ENCODE measurements at places on chromosomes 13 and 19.

DNA sequence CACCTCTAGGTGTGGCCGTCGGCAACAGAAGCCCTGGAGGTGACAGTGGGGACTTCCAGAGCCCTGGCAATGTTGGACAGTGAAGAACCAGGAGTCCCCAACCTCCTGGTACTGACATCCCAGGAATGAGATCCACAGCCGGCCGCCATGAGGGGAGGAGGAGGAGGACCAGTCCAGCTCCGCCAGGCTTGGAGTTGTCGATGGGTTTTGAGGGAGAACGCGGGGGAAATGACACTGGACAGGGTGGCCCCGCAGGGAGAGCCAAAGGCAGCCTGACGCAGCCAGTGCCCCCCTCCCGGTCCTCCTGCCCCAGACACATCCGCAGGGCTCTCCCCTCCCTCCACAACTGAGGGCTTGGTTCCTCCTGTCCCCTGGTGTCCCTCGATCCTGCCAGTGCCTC is 57.9 kb downstream of the SPACA7 start:
- no peak for DNase-seq

GRCh38 chr19:46748325-46749109 is 2.3 kb upstream of the STRN4 start:
- DNase-seq, result peak; percentile 43

DNA sequence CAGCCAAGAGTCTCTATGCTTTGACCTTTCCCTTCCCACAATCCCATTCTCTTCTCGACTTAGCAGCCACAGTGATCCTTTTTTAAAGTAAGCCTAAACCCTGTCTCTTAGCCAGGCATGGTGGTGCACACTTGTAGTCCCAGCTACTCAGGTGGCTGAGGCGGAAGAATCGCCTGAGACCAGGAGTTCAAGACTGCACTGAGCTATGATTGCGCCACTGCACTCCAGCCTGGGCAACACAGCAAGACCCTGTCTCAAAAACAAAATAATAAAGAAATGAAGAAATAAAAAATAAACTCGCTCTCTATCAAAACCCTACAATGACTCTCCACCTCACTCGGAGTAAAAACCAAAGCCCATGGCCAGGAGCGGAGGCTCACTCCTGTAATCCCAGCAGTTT is 14.7 kb downstream of the TEX101 start:
- no peak for DNase-seq

GRCh38 chr13:46124531-46124966 is 19.7 kb upstream of the CPB2 start:
- no peak for DNase-seq

DNA sequence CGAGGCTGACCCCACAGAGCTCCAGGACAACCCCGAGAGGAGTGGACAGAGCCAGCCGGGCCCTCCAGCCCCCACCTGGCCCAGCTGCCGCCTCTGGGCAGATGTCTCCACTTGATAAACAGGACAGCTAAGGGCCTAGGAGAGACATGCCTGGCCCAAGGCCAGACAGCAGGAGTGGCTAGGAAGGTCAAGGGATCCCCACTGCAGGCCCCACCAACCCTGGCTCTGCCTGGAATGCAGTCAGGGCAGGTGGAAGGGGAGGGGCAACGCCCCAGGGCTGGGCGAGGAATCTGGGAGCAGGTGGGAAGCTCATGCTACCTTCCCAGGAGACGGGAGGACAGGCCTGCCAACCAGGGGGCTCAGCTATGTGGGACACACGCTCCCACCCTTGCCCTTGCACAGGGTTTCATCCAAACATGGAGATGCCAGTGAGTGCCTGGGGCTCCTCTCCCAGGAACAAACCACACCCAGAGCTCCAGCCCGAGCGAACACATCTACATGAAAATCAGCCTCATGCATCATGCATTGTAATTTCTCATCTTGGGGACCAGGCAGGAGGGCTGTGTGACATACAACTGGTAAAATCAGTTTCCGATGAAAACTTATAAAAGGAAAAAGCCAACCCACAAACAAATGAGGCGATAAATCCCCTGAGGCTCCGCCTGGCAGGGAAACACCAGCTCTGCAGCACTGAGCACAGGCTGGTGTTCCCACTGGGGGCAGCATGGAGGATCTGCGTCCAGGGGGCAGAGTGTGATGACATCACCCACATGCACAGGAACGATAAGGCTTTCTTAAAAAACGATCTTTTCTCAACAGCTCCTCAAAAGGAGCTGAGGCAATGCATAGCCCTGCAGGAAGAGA is 25.0 kb downstream of the SH3GL1 start:
- DNase-seq, result no peak

DNA sequence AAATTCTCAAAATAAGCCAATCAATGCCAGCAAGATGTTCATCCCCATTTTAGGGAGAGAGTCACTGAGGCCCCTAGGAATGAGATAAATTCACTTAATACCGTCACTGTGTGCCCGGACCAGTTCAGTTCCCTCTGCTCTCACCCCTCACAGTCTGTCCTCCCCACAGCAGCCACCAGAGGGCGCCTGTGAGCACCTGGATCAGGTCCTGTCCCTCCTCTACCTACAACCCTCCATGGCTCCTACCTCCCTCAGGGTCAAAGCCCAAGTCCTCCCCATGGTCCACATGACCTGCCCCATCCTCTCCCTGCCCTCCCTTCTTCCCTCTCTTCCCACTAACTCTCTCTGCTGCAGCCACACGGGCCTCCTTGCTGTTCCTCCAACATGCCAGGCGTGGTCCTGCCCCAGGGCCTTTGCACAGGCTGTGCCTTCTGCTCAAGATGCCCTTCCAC is 42.0 kb upstream of the NFIC start:
- peak; percentile 46 for DNase-seq

DNA sequence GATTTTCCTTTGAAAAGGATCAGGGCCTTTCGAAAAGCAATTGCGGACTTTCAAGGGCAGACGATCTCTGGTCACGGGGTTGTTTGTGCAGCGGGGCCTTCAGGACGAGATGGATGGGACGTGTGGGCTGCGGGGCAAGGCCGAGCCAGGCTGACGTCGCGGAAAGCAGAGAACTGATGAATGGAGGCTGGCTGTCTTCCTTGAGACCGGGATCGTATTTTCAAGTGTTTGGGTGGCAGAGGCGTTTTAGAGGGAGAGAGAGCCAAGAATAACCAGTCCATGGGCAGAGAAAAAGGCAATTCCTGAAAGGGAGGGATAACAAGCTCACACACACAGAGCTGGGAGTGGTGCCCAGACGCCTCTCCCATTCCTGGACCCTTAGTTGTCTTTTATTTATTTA is 138.9 kb upstream of the USP29 start:
- DNase-seq, result no peak

DNA sequence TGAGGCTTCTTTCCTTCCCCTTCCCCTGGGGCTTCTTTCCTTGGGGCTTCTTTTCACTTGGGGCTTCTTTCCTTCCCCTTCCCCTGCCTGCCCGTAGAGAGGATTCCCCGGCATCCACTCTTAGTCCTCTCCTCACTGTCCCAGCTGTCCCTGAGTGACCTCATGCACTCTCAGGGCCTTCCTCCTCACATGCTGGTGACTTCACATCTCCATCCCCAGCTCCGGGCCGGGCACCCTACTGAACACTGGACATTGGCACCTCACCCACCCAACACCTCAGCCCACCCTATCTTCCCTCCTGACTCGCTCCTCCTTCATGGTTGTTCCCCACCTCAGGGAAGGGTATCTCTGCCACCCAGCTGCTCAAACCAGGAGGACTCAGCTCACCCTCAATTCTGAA is 130.6 kb downstream of the STARD13 start:
- DNase-seq, result no peak

GRCh38 chr19:39850892-39851291 is 4.7 kb upstream of the FBL start:
- DNase-seq, result no peak

DNA sequence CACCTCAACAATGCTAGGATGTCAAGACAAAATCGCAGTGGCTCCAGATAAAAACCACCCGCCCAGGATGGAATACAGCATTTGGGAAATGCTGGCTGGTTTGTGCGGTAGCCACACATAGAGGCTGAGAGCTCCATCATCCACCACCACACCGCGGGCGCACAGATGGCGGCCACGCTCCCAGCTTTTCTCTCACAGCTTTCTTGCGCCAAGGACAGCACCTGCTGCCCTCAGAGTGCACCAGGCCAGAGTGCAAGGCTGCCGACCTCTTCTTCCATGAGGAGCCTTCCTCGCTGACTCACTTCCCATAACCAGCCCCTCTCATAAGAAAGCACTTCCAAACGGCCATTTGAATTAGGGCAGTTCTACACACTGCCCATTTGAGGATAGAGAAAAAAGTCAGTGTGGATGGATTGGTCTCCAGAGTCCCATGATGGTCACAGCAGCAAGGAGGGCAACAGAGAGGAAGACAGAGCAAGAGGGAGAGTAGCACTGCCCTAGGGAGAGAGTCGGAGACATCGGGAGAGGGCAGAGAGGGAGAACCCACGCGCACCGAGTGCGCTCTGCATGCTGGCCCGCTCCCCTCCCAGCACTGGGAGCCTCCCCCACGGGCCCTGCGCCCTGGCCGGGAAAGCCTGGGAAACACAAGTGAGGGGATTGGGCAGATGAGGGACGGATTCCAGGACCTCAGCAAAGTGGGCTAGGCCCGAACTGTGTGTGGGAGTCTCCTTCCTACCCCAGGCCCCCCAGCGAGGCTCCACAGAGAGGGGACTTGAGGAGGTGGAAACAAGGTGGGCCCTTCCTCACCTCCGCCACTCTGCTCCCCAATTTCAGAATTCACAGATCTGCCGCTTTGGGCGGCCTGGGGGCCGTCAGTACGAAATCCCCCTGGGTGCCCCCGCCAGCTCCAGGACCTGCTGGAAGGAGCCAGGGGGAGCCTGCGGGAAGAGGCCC is 156.9 kb downstream of the USP12 start:
- DNase-seq, result no peak

DNA sequence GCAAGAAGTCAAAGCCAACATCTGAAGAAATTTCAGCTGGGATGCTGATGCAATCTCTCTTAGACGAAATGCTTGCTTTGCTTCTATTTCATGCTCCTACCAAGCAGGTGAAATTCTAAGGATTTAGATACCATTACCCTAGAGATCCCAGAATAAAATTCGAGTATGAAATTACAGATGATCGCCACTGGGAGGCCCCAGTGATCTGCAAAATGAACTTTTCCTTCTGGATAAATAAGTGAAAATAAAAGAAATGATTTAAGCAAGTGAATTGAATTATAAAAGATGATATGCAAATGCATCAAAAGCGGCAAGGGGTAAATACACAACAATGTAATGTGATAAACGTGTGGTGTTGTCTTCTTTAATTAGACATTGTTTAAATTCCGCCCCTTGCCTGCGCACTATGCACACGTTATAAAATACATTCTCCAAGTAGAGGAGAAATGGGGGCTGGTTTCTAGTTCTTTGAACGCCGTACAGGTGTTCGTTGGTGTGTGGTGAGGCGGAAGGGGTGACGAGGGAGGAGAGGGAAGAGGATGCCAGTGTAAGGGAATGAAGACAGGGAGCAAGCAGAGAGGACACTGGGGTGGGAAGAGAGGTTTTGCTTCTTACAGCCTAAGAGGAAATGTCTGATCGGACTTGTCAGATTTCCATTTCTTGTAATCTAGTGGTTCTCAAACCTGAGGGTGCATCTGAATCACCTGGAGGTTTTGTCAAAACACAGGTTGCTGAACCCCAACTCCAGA is 58.0 kb downstream of the ERCC5 start:
- no peak for DNase-seq

DNA sequence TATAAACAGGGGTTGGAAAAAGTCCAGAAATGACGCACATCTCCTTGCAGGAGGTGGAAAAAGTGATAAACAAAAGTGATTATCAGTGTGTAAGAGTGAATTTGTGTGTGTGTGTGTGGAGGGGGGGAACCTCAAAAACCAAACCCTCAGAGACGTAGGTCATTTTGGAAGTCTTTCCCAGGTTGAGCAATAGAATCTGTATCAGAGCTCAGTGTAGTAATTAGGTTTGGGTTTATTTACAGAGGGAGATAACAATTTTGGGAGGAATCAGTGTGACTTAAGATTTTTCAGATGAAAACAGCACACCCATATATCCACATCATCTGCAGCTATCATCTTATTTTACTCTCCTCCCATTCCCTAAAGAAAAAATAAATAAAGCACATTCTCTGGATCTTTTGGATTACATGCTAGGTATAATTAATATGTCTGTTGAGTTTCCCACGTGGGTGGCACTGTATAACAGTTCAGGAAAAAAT is 406.4 kb downstream of the FGF9 start:
- no peak for DNase-seq

GRCh38 chr19:43470288-43470687 is 4.9 kb upstream of the LYPD3 start:
- peak; percentile 14 for DNase-seq

DNA sequence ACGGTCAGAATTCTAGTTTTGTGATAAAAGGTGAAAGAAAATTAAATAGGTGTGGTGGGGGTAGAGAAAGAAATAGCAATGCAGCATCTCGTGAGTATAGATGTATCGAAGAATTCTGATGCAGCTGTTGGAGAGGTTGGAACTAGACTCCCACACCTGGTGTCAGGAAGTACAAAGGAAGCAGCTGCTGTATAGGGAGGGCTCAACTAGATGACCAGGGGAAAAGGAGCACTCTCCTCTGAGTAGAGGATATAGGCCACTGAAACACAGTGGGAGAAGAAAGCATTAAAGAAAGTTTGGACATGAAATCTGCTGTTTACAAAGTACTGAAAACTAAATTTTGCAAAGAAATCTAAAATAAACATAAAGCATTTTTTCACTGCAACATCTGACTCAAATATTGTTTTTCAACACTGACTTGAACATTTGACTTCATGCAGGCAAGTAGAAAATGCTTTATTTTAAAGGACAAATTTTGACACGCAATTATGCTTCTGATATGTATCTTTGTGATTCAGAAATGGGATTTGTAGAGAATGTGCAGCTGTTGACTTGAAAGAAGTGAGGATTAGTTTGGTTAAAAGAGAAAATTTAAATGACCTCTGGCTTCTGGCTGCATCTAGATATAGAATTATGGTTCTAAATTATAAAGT is 82.2 kb downstream of the MIPEP start:
- no peak for DNase-seq

- no peak for DNase-seq
Observed at GRCh38 chr19:46015687-46016425, 7.0 kb downstream of the PGLYRP1 start.
